Cardiac muscle cell (in vitro differentiated cells and primary cell): ENCODE measurements at places on chromosomes 11 and 22. TPM values are rescaled to one million over a fixed set of nuclear protein-coding genes. Genes with fewer than 3 reads are reported as not detected.

The IGSF22 gene
- total RNA-seq, result 0.03 and 0.32 TPM in 2 replicates

The MEI1 gene
- total RNA-seq, result 1.1 and 17.8 TPM in 2 replicates

DNA sequence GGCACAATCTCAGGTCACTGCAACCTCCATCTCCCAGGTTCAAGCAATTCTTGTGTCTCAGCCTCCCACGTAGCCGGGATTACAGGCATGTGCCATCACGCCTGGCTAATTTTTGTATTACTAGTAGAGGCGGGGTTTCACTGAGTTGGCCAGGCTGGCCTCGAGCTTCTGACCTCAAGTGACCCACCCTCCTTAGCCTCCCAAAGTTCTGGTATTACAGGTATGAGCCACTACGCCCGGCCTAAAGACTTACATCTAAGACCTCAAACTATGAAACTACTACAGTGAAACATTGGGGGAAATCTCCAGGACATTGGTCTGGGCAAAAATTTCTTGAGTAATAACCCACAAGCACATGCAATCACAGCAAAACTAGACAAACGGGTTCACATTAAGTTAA, 13.8 kb upstream of the FAM181B start:
- no peak for DNase-seq

GRCh38 chr22:37324340-37325038, 42.2 kb downstream of the CYTH4 start:
- no peak for DNase-seq

The ART5 gene
- total RNA-seq, result 44.9 and 49.9 TPM in 2 replicates

DNA sequence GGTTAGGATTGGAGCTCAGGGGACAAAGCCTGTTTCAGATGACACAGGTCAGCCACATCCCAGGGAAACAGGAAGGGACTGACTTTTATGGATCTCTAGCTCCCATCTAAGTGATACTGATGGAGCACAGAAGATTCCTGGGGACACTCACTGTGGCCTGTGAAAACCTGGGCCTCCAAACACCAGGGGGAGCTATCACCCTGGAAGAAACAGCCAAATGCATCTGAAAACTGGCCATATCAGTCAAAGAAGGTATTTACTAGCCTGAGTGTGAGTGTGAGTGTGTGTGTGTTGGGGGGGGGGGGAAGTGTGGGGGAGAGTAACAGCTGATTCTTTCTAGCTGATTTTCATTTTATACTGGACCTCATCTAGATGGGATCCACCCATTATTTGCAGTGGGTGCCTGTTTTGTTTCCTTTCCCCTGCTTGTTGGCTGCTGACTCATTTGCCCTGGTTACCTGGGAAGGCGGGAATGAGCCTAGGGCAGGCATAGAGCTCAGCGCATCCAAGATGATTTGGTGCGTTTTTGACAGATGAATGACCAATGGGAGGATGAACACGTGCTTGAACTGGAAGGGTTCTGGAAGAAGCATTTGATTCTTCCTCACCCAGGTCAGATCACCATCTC, 284.0 kb downstream of the KIRREL3 start:
- DNase-seq, result peak; percentile 43

- peak; percentile 82 for DNase-seq
Measured at GRCh38 chr11:46889689-46890475, 28.5 kb downstream of the LRP4 start.

GRCh38 chr11:121421149-121421901, 30.8 kb upstream of the SORL1 start:
- DNase-seq, result no peak
